ENCODE measurements at places on chromosomes 5 and 9.

DNA sequence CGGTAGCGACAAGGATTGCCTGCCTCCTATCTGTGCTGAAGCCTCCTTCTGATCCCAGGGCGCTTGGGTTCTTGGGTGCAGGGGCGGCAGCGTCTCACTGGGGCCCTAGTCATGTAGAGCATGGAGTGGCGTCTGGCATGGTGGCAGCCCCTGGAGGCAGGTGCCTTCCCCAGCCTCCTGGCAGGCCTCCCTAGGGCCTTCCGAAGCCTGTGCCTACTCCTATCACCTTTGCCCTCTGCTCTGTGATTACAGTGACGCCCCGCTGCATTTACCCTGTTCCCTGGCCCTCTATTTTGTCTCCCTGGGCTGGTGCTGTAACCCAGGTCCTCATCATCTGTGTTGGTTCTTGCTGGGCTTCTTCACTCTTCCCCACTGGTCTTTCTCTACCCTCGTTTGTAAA is 3.8 kb downstream of the SRD5A1 start:
- no peak for DNase-seq

DNA sequence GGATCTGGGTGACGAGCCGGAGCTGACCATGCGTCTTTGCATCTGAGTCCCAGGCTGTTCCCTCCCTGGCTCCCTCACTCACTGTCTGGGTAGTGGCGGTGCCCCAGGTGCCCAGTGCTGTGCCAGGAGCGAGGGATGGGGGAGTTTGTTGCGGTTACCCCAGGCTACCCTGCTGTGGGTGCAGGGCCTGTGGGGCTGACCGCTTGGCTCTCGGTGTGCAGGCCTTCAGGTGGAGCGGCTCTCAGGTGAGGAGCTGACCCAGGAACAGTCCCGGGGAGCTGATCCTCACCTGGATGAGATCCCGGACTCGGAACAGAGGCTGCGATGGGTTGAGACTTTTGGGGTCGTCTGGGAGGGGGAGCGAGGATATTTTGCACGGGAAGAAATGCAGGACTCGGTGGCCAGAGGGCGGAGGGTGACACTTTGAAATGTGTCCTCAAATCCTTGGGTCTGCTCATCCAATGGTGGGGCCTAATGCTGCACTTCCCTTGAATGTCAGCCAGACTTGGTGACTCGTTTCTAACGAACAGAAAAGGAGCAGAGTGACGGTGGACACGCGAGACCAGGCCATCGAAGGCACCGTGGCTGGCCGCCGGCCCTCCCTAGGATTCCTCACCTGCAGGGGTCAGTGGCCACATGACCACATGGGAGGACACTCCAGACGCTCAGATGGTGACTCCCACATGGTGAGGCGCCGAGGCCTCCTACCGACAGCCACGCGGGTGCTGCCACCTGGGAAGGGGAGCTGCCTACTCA is 104.3 kb upstream of the RAPGEF1 start:
- DNase-seq = no peak

- DNase-seq = no peak
Observed at GRCh38 chr9:86035827-86036440, 63.4 kb downstream of the GOLM1 start.

DNA sequence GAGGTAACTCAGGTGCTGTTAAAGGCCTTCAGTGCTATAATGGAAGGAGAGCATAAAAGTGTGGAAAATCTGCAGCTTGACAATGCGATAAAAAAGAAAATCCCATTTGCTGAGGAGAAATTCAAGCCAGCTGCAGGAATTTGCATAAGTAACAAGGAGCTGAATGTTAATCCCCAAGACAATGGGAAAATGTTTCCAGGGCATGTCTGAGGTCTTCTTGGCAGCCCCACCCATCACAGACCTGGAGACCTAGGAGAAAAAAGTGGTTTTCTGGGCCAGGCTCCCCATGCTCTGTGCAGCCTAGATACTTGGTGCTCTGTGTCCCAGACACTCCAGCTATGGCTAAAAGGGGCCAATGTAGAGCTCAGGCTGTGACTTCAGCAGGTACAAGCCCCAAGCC is 1159.6 kb downstream of the CDH18 start:
- no peak for DNase-seq

- DNase-seq = peak; percentile 58
Observed at GRCh38 chr5:126656401-126657007, 55.8 kb downstream of the PHAX start.

GRCh38 chr5:78640662-78641474 is 7.7 kb downstream of the LHFPL2 start:
- peak; percentile 87 for DNase-seq

DNA sequence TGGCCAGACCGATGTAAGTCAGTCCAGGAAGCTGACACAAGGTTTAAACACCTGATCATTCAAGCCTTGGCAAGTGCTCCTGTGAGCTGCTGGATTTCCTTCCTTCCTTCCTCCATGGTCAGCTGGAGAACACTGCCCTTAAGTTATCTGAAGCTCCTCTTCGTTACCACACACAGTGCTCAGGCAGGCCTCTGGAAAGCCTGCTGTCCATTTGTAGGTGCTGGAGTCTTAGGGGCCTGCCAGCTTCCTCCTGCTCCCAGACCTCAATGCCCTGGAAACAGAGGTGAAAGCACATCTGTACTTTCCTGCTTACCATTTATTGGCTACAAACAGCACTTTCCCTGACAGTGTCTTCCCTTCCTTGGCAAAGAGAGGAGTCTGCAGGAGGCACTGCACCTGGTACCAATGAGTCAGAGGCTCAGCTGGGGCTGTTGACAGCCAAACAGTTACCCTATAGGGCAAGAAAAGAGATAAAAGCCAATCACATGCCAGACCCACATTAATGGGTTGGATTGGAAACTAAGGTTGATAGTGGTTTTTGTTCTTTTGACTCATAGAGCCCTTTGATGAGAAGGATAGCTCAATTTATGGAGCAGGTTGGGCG is 72.6 kb upstream of the PUM3 start:
- DNase-seq = no peak

DNA sequence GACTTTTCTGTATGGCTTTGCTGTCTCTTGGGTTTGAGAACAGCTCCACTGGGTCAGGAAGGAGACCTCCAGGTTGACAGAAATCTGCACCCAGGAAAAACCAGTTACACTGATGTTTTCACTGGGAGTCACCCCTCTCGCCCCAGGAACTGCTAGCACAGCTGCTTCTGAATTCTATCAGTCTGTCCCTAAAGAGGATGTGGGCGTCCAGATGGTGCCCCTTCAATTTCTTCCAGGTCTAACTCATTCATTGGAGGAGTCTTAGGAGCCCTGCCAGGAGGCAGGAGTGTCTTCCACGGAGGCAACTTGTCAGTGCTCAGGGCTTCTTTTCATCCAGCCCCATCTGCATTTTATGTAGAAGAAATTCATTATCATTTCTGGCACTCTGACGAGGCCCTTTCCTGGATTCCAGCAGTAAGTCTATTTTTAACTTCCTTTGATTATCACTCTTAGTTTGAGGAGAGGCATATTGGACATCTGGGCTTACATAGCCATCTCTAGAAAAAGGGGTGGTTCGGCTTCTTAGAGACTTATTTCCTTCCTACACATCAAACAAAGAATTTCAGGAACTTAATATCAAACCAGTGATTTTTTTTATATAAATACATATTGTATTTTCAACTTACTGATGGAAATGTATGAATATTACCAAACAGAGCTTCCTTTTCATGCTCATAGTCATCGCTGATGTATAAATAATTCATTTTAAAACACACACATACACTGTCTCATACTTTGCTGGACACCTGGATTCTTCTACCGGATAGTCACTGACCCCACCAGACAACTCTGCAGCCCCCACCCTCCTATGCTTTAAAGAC is 148.8 kb downstream of the IRX2 start:
- no peak for DNase-seq

DNA sequence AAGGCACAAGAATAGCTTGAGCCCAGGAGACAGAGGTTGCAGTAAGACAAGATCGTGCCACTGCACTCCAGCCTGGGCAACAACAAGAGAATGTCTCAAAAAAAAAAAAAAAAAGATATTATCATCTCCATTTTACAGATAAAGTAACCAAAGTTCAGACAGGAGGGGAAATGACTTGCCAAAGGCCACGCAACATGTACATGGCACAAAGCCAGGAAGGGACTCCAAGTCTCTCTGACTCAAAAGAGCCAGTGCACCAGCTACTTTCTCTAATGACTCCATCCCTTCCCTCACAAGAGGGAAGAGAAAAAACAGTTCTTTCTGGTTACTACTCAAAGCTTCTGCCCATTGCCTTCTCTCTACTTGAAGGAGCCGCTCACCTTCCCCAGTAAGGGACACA is 34.1 kb downstream of the SIL1 start:
- no peak for DNase-seq

DNA sequence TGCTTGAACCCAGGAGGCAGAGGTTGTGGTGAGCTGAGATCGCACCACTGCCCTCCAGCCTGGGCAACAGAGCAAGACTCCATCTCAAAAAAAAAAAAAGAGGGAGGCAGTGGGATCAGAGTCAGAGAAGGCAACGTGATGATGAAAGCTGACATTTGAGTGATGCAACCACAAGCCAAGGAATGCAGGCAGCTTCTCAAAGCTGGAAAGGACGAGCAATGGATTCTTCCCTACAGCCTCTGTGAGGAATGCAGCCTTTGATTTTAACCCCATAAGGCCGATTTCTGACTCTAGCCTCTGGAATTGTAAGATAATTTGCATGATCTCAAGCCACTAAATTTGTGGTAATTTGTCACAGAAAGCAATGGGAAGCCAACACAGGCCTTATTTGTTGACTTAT is 9.8 kb downstream of the TGFBI start:
- DNase-seq = no peak

DNA sequence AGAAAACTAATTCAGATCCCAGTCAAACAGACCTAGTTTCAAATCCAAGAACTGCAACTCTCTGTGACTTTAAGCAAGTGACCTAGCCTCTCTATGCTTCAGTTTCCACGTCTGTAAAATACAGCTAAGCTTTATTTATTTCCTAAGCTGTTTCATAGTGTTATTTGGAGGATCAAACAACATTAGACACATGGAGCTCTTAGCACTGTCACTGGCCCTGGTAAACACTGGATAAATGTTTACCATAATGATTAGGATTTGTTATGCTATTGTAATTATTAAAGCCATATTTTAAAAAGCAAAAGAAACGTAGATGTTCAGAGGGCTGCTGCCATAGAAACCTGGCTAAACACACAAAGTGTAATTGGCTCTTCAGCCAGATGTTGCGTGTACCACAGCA is 26.6 kb upstream of the C5orf58 start:
- DNase-seq = no peak

DNA sequence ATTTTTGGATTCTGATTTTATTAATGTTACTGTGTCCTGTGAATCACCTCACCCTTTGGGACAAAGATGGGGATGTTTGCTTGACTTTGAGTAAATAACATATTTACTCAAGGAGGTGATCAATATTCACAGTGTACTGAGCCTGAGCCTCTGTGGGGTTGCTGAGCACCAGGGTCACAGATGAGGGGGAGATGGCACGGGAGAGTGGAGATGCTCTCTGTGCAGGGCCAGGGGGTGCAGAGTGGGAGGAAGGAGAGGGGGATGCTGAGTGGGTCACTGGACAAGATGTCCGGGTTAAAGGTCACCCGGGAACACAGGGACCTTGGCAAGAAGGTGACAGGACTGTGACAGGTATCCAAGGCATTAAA is 4.0 kb downstream of the SQSTM1 start:
- no peak for DNase-seq

GRCh38 chr5:135944967-135945560 is 9.7 kb downstream of the LECT2 start:
- DNase-seq = peak; percentile 80

DNA sequence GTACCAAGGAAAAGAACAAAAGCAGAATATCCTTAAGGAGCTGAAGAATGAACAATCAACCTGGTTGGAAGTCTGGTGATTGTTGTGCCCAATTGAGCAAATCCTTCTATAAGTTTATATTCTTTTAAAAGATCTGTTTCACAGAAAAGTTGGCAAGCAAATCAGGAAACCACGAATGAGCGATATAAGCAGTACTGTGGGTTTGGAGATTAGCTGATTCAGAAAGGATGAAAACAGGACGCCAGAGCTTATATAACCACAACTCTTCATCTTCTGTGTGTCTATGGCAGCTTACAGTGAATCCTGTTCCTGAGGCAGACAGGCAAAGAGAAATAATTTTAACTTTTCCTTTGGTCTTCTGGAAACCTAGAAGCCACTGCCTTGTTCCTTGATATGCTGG is 61.7 kb downstream of the SLC38A9 start:
- peak; percentile 19 for DNase-seq
